ENCODE measurements at places on chromosomes 12 and 14. TPM values are rescaled to one million over a fixed set of nuclear protein-coding genes. Genes with fewer than 3 reads are reported as not detected.

The FGF6 gene
- total RNA-seq: not detected

The NUDT4 gene
- 93.4 TPM for total RNA-seq

The LBHD2 gene
- total RNA-seq: not detected

The PPP1R36 gene
- total RNA-seq: 0.49 TPM

The SLC5A8 gene
- 2.2 TPM for total RNA-seq

The PKP2 gene
- 6.4 TPM for total RNA-seq

The TEDC1 gene
- 3.0 TPM for total RNA-seq

The RTL1 gene
- total RNA-seq: not detected

The SIX4 gene
- total RNA-seq: 0.49 TPM

The TAS2R46 gene
- 5.7 TPM for total RNA-seq

The LRRC43 gene
- 0.98 TPM for total RNA-seq

The LRP6 gene
- total RNA-seq: 67.6 TPM

The SRGAP1 gene
- total RNA-seq: 38.8 TPM

The ADGRD1 gene
- total RNA-seq: 2.7 TPM

The PTPRB gene
- total RNA-seq: 7.1 TPM

The AQP6 gene
- total RNA-seq: 0.25 TPM

The INHBC gene
- total RNA-seq: not detected

The TSHR gene
- total RNA-seq: 0.25 TPM

The IL31 gene
- not detected for total RNA-seq

The TRPV4 gene
- 0.25 TPM for total RNA-seq

The MSI1 gene
- 8.9 TPM for total RNA-seq

The HOXC6 gene
- not detected for total RNA-seq

The TSPAN19 gene
- under 0.01 TPM for total RNA-seq

The ADCY6 gene
- total RNA-seq: 28.8 TPM

The RASSF9 gene
- total RNA-seq: 1.2 TPM

The TCL1B gene
- not detected for total RNA-seq

The OR9K2 gene
- total RNA-seq: not detected

The SPRYD4 gene
- 1.5 TPM for total RNA-seq

The SLC6A15 gene
- total RNA-seq: 56.8 TPM

The PRKAB1 gene
- 14.0 TPM for total RNA-seq

The LRRC10 gene
- not detected for total RNA-seq

The FGD4 gene
- 60.0 TPM for total RNA-seq

All from temporal lobe (tissue), 4 donors.